ENCODE measurements at places on chromosomes 16 and 17.

DNA sequence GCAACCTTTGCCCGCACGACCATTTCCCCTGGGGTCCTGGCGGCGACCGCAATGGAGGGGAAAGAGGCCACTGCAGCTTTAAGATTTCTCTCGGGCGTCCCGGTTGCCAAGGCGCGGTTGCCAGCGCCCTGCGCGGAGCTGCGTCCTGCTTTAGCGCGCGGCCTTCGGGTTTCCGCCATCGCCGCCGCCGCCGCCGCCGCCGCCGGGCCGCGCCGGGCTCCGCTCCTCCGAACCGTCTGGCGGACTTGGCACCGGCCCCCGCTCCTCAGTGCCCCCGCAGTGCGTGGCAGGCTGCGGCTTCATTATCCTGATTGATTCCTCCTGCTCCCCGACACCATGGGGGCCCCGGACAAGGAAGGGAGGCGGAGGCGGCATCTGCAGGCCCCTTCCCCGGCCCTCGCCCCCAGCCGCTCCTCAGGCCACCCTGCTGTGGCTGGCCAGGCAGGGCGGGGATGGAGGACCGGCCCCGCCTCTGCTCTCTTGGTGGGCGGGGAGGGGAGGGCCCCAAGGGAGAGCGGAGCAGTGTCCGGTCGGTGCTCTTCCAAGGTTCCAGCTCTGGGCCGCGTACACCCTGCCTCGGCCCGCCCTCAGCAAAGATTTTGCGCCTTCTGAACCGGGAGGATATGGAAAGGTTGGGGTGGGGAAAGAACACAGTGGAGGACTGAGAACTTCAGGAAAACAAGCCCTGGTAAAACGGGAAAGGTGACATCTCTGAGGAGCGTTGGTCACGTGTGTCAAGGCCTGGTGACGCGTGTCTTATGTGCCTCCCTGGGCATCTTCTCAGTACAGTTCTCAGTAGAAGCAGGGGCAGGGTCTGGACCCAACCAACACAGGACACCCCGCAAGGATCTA lies 34.0 kb downstream of the NEUROD2 start:
- DNase-seq, result peak; percentile 93

DNA sequence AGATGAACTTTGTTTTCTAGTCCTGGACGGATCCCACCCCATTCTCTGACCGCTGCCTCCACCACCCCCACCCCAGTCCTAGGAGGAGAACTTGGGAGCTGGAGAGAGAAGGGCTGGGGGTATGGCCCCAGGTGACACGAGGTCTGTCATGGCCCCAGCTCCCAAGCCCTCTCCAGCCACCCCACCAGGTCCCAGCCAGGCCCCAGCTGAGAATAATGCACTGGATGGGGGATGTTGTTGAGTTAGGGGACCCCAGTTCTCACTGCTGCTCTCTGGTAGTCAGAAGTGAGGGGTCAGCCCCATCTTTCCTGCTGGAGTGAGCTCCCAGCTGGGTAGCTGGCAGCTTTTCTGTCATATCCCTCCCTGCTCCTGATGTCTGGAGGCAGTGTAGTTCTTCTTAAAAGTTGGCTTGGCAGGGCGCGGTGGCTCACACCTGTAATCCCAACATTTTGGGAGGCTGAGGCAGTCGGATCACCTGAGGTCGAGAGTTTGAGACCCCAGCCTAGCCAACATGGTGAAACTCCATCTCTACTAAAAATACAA lies 4.6 kb upstream of the COL1A1 start:
- DNase-seq, result no peak

DNA sequence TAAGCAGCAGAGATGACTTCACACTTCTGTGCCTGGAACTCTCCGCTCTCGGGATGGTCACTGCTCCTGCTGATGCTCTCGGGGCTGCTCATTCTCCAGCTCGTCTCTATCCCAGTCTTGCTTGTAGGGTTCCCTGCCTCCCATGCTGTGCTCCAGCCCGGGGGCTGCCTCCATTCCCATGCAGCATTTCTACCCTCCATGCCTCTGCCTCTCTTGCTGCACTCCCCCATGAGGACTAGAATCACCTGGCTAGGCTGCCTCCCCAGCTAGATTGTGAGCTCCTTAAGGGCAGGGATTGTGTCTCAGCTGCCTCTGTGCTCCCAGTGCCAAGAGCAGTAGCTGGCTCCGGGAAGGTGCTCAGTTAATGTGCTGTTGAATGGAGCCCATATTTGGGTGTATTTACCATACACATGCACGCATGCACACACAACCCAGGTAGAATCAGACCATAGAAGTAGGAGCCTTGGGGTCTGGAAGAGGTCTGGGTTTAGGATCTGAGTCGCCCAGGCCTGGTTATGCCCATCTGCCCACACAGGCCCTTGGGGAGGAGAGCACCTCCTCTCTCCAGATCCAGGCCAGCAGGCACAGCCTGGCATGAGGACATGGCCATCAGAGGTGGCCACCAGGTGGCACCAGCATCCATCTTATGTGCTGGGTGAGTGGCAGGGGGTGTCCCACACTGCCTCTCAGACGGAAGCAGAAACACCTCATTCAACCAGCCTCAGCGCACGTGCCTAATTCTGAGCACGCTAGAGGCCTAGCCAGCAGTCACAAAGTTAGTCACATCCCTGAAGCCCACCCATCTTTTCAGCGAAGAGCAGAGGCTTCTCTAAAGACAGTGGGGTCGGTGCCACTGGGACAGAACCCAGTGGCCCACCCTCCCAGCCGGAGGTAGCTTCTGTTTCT lies 9.3 kb downstream of the GIT1 start:
- peak; percentile 90 for DNase-seq

- DNase-seq, result no peak
Measured at GRCh38 chr17:73249700-73250099, 12.0 kb downstream of the CPSF4L start.
